Esophagus muscularis mucosa (tissue), 4 donors: ENCODE measurements at places on chromosomes 2 and 18. TPM values are rescaled to one million over a fixed set of nuclear protein-coding genes. Genes with fewer than 3 reads are reported as not detected.

- DNase-seq, result no peak
Observed at GRCh38 chr2:11420671-11421070, 45.3 kb downstream of the E2F6 start.

GRCh38 chr2:72533765-72534164 is 292.1 kb downstream of the EXOC6B start:
- no peak for DNase-seq

GRCh38 chr2:225233234-225233633 is 166.3 kb upstream of the NYAP2 start:
- no peak for DNase-seq

DNA sequence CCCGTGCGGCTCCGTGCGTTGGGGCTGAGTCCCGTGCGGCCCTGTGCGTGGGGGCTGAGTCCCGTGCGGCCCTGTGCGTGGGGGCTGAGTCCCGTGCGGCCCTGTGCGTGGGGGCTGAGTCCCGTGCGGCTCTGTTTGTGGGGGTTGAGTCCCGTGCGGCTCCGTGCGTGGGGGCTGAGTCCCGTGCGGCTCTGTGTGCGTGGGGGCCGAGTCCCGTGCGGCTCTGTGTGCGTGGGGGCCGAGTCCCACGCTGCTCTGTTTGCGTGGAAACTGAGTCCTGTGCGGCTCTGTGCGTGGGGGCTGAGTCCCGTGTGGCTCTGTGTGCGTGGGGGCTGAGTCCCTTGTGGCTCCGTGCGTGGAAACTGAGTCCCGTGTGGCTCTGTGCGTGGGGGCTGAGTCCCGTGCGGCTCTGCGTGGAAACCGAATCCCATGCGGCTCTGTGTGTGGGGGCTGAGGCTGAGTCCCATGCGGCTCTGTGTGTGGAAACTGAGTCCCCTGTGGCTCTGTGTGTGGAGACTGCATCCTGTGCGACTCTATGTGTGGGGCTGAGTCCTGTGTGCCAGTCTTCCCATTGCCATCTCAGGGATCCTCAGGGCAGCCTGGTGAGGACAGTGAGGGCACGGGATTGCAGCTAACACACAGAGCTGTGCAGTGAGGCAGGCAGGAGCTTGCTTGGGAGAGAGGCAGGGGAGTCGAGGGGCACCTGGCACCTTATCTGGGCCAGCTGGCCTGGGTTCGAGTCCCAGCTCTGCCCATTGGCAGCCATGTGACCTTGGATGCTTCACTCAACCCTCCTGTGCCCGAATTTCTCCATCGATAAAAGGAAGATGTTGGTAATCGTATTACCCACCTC is 44.5 kb downstream of the LDLRAD4 start:
- no peak for DNase-seq

GRCh38 chr2:64213532-64214275 is 69.5 kb upstream of the PELI1 start:
- DNase-seq, result no peak

DNA sequence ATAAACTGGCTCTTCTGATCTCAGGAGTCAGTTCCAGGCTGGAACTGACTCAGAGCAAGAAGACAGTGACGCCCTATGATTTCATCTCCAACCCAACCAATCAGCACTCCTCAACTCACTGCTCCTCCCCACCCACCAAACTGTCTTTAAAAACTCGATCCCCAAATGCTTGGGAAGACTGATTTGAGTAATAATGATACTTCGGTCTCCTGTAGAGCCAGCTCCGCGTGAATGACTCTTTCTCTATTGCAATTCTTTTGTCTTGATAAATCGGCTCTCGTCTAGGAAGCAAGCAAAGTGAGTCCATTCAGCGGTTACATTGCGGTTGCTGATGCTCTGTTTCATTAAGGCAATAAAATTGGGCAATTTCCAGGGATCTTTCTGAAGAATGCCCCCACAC is 1025.3 kb upstream of the CNTNAP5 start:
- peak; percentile 72 for DNase-seq

DNA sequence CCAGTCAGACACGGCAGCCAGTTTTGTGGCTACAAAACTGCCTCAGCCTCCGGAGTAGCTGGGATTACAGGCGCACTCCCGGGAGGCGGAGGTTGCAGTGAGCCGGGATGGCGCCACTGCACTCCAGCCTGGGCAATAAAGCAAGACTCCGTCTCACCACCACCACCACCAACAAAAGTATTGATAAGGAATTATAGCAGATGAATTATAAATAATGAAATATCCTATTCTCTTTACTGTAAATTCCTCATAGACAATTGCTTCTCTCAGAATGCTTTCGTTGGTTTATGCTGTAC is 1.4 kb upstream of the FAM161A start:
- no peak for DNase-seq

DNA sequence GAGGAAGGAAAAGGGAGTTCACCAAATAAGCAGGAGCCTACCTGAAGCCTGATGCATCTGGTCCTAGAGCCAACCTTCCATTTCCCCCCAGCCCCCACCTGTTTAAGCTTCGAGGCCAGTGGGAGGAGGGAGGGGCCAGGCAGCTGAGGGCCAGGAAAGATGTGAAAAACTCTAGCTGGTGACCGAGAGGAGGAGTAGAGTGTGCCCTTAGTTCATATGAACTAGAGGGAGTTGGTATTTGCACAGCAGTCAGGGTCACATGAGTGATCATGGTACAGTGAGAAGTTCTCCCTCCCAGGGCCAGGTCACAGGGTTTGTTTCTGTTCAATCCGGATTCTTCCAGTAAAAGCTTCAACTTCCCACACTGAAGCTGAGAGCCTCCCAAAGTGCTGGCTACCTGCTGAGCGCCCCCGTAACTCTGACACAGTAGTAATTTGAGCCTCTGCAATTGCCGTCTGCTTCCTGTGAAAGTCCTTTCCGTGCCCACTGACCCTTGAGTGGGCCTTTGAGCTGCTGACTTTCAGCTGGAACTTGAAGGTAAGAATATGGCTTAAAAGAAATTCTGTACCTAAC is at the start of gene SULT1C2:
TSS of gene SULT1C2 (plus strand) at position 362 of the 573 bp plus-strand sequence. CDS start 4,773 bp downstream, outside the sequence.
- DNase-seq, result no peak

DNA sequence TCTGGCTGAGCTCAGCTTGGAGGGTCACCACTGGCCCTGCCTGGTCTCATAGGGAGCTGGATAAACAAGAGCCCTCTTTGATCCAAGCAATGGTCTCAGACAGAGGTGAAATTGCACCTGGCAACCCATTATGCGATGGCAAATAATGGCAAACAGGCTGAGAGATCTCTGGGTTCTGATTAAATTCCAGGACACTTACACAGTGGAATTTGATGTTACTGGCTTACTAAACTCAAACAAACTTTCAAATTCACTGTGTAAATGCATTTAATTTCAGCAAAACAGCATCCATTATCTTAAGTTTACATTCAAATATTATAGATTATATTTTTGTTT is 19.5 kb upstream of the STAT4 start:
- no peak for DNase-seq

DNA sequence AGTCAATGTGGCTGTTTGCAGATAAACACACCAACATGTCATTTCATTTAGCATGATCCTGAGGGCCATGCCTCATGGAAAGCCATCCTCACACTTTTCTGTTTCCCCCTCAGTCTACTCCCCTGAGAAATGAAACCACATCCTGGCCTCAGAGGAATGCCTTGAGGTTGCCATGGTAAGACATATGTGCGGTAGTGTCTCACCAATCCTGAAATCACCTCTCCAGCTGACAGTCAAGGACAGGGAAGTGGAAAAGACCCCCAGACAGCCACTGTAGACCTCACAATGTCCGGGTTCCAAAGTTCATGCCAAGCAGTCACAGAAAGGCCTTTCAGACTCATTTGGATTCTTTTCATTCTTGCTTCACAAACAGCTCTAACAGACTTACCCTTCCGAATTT is 175.2 kb upstream of the PKDCC start:
- DNase-seq, result no peak

DNA sequence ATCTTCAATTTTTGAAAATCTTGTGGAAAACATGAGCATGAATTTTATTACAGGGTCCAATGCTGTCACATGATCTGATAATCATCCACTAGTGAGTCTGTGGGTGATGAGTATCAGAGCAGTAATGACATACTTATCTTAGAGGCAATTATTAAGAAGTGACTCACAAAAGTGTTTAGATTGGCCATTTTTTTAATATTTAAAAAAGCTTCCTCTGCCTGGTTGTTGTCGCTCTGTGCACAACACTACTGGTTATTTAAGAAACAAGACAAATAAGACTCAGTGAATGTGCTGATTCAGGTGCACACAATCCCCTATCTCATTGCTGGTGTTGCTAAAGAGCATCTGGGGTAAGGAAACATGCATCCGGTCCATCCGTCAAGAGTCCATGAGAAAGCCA is 665.8 kb upstream of the ZEB2 start:
- DNase-seq, result no peak

- no peak for DNase-seq
Observed at GRCh38 chr2:137379186-137379585, 585.1 kb upstream of the HNMT start.

GRCh38 chr2:230772156-230772555 is 59.5 kb downstream of the CAB39 start:
- no peak for DNase-seq

DNA sequence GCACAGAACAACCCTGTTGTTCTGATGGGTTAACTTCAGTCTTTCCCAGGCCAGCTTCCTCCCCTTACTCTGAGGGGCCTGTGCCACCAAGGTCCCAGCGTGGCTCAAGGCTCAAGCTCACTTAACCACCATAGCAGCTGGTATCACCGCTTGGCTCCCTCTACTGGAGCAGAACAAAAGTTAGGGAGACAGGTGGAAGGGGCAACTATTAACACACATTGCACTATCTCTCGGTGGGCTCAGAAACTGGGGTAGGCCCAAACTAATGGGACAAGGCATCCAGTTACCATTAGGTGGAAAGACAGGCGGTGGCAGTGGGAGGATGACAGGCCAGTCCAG is 88.7 kb upstream of the ATL2 start:
- DNase-seq, result no peak

GRCh38 chr18:55657572-55658331 is 69.8 kb upstream of the TCF4 start:
- no peak for DNase-seq

- no peak for DNase-seq
Observed at GRCh38 chr2:80706951-80707350, 402.4 kb upstream of the LRRTM1 start.

- no peak for DNase-seq
Observed at GRCh38 chr2:85244828-85245227, 83.0 kb downstream of the TGOLN2 start.

GRCh38 chr2:158796652-158797051 is 1.5 kb downstream of the DAPL1 start:
- no peak for DNase-seq

GRCh38 chr2:240932001-240932723 is 26.0 kb downstream of the CROCC2 start:
- DNase-seq, result no peak

- DNase-seq, result no peak
Observed at GRCh38 chr2:181517685-181518301, 60.6 kb downstream of the ITGA4 start.

DNA sequence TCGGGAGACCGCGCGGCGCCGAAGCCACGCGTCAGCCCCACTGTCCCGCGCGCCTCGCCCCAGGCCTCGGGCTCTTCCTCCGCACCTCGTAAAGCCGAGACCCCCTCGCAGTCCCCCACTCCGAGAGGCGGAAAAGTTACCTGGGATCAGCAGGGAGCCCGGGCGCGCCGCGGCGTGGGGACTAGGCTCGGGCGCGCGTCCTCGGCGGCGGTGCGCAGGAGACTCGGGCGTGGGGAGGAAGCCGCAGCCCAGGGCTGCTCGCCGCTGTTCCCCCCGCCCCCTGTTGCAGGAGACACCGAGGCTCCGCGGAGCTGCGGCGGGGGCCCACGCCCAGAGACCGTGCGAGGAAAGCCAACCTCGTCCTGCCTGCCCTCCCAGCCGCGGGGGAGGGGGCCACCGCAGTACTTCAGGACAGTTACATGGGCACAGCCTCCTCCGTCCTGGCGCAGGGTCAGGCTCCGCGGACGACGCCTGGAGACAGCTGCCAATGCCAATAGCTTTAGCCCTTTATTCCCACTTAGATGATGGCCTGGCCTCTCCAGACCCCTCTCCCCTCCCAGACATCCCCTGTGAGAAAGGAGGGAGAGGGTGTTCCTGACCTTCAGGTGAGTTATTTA is at the start of gene EPB41L3:
TSS of gene EPB41L3 (minus strand) at position 225 of the 617 bp plus-strand sequence. CDS start 54,814 bp downstream, outside the sequence.
- no peak for DNase-seq

DNA sequence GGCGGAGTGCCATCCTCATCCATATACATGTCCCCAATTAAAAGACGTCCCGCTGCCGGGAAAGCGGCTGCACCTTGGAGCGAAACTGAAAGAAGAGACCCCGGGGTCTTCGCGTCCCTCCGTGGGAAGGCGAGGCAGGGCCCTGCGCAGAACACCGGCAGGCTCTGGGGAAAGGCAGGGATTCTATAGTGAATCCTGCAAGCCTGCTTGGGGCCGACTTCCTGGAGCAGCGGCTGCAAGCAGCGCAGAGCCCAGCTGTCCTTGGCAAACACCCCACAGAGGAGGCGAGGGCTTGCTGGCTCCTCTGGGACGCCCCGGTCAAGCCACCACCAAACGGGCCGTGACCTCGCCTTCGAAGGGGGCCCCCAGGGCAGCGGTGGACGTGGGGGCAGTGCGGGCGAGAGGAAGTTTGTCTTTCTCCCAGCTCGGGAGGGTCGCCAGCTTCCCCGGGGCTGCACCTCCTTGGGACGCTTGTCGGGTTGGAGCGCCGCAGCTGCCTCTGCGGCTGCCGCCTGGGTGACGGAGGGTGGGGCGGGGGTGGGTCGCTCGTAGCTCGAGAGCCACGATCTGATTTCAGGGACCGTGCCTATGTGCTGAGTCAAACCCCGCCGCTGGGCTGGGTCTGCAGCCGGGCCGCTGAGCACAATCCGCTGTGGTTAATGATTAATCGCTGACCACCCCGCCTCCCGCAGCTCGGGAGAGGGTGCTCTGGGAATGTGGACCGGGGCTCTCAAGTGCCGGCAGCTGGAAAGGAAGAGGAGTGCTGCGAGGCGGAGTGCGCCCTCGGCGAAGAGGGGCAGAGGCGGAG is 486 bp upstream of the GPR39 start:
- DNase-seq, result no peak

DNA sequence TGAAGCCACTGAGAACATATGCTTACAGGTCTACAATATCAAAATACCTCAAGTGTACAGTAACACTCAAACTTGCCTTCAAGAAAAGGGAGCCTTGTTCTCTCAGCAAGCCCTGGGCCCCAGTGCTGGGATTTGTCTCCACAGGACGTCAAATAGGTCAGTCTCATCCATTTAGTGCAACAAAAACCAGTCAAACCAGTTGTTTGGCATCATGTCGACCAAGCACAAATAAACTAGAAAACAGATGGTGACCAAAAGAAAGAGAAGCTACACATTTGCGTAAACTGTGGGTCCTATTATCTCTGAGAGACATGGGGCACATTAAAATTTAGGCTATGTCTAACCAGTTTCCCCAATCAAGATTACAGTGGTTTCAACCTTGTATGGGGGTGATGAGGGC is 182.6 kb upstream of the PKDCC start:
- DNase-seq, result no peak

The TTC39C gene
- total RNA-seq, result 34.5 TPM

The FAM237A gene
- total RNA-seq, result not detected

The C2orf92 gene
- total RNA-seq, result 2.2 TPM

The CTDSP1 gene
- 122 TPM for total RNA-seq

The SATB2 gene
- 3.8 TPM for total RNA-seq

The GAREM1 gene
- total RNA-seq, result 11.6 TPM

The CCNT2 gene
- 16.1 TPM for total RNA-seq

The GAL3ST2 gene
- total RNA-seq, result not detected

The RPRM gene
- 8.6 TPM for total RNA-seq

The RIT2 gene
- not detected for total RNA-seq

The SIGLEC15 gene
- not detected for total RNA-seq

The STPG4 gene
- not detected for total RNA-seq

The EML6 gene
- 0.78 TPM for total RNA-seq

The ZNF396 gene
- total RNA-seq, result 1.4 TPM

The TMEM200C gene
- total RNA-seq, result 0.92 TPM

The INO80D gene
- total RNA-seq, result 13.9 TPM

The DUSP19 gene
- 4.6 TPM for total RNA-seq

The CFC1 gene
- not detected for total RNA-seq

The SPP2 gene
- not detected for total RNA-seq
